ENCODE measurements at places on chromosomes 11 and 22.

GRCh38 chr11:40787224-40787623 is 672.2 kb downstream of the LRRC4C start:
- DNase-seq: no peak

DNA sequence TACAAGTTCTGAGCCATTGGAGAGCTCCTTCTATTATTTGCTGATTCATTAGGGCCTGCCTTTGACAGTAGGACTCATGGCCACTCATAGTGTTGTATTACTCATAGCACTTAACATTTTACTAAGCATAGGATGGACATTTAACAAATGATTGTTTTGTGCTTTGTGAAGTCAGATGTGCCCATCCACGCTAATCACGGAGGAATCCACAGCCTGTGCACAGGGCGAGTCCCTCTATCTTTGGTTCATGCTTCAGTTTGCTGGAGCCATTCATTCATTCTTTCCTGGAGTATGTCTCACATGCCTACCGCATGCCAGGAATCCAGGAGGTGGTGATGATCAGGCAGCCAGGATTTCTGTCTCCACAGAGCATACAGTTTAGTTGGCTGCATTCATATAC is 254.1 kb downstream of the NTM start:
- no peak for DNase-seq

DNA sequence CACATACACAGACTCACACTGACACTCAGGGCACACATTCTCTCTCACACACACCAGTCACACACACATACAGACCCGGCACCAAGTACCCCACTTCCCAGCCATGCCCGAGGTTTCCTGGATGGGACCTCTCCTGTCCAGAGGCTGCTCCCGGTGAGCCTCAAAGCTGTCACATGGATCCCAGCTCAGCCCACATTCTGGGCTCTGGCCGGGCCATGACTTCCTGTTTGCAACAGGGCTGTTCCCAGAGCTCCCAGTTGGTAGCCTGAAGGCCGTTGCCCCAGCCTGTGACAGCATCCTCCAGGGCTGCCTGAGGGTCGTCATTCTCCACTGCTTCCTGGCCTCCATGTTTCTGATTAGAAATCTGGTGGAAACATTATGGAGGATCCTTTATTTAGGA is 14.6 kb upstream of the CYP2D6 start:
- no peak for DNase-seq

DNA sequence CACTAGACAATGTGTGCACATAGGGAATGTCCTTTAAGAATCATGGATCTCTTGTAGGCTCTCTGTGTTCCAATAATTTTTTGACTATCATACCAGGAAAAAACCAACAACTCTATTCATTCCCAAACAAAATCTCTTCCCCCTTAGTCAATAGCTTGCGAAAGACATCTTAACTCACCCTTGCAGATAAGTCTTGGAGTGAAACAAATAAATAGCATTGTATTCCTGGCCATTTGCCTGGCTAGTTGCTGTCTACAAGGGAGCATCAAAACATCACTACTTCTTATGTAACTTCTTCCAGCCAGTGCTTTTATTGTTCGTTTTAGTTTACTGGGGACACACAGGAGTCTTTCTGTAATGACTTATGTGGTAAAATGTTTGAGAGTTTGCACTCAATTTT is 29.4 kb downstream of the SCN3B start:
- no peak for DNase-seq

DNA sequence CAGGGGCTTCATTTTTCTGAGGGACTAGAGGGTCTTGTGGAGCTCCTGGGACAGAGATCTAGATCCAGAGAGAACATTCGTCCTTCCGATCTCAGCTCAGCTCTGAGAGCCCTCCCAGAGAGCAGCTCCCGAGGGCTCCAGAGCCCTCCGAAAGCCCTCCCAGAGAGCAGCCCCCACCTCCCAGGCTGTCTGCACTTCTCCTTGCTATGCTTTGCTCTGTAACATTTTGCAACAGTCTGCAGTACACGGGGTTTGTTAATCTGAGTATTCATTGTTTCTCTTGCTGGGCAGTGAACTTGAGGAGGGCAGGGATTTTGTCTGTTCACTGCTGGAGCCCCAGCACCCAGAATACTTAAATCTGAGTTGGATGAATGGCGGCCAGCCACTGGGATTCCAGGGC is 2.6 kb downstream of the GGA1 start:
- no peak for DNase-seq

- DNase-seq: no peak
Measured at GRCh38 chr11:2762451-2762850, 62.7 kb upstream of the KCNQ1OT1 start.

GRCh38 chr11:23263466-23263865 is 403.2 kb upstream of the CCDC179 start:
- DNase-seq: no peak

DNA sequence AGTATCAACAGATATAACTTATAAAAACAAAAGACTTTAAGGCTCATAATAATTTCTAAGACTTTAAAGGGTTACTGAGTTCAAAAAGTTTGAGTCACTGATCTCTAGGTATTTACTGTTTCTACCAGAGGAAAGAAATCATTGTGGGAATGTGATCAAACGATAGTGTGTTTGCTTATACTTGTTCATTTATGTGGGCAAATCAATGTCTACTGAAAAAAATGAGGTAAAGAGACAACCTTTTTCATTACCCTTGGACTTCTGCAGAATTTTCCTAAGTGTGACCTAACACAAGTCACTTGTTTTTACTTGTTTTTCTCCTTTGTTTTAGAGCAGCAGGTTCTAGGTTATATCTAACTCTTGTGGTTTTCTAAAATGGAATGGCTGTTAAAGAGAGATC is 65.4 kb downstream of the PRR5L start:
- DNase-seq: no peak

DNA sequence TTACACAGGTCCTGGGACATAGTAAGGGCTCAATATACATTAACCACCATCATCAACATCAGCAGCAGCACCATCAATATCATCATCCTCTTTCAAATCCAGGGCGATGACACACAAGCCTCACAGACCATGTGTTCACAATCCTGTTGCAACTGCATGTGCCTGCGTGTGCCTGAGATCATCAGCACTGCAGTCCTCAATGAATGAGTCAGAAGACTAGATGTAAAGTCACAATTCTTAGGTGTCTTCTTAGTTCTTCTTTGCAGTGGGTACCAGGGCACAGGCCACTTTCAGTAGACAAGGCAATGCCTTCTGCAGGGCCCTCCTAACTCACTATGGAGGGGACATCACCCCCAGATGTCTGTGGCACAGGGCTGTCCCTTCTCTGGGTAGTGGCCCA is 111.1 kb downstream of the MYO18B start:
- DNase-seq: no peak

- no peak for DNase-seq
Measured at GRCh38 chr11:88051396-88051795, 123.8 kb downstream of the RAB38 start.

DNA sequence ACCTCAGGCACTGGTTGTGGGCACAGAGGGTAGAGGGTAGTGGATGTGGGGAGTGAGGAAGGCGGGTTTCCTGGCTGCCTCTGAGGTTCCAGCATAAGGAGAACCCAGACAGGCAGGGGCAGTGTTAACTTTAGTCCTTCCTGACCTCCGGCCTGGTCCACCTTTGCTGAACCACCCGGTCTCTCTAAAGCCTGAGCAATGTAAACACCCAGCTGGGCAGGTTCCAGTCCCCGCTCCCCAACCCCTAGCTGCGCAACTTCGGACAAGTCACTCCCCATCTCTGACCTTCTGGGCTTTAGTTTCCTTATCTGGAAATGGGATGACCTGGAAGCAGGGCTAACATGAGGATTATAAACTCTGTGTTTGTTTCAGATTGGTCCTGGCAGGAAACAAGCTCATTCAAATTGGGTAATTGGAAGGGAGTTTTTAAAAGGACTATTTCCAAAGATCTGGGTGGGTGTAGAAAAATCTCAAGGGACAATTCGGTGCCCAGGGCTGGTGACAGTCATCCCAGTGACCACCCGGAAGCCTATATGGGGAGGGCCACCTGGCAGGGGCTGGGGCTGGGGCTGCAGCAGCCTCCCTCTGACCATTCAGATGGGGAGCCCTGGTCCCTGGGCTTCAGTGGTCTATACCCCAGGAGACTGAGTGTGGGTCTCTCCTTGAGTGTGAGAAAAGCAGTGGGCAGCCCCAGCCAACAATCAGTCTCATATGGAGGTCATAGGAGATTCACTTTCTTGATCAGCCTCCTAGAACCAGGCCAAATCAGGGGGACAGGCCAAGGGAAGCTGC is 108.3 kb upstream of the SYT13 start:
- DNase-seq: no peak

GRCh38 chr22:20146777-20147176 is 4.1 kb downstream of the CCDC188 start:
- DNase-seq: no peak

GRCh38 chr11:78841456-78842060 is 266.9 kb upstream of the NARS2 start:
- no peak for DNase-seq

DNA sequence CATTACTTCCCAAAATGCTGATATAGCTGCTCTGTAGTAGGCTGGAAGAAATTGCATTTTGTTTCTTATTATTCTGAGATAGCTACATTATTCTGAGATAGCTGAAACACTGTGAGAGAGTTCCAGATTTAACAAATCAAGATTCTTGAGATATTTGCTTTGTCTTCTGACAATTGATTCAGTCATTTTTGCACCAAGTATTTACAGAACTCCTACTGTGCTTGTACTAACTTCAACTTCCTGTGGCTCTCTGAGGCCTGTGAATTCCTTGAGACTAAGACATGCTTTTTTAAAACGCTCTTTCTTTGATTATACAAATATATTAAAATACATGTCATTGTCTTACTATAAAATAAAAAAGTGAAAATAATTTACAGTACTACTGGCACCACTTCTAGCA is 52.7 kb downstream of the USP47 start:
- DNase-seq: no peak
